Mammary microvascular endothelial cell (primary cell): ENCODE measurements at places on chromosomes 12 and 14. TPM values are rescaled to one million over a fixed set of nuclear protein-coding genes. Genes with fewer than 3 reads are reported as not detected.

RNFT2 gene
- total RNA-seq: 2.3 and 3.7 TPM in 2 replicates

NINJ2 gene
- 0.93 and 5.7 TPM in 2 replicates for total RNA-seq

PLBD1 gene
- total RNA-seq: 0.05 and 0.27 TPM in 2 replicates

AICDA gene
- not detected in 2 replicates for total RNA-seq

GPR84 gene
- total RNA-seq: not detected in 2 replicates

MGP gene
- 29.6 and 38.0 TPM in 2 replicates for total RNA-seq

PTGER2 gene
- not detected in 2 replicates for total RNA-seq

PTPN6 gene
- total RNA-seq: 1.2 and 5.3 TPM in 2 replicates

RTL1 gene
- total RNA-seq: not detected in 2 replicates

MYF5 gene
- not detected in 2 replicates for total RNA-seq

KRT78 gene
- not detected in 2 replicates for total RNA-seq

SLC25A21 gene
- total RNA-seq: under 0.01 and 0.84 TPM in 2 replicates

EXOC5 gene
- total RNA-seq: 57.5 and 59.6 TPM in 2 replicates

SPIC gene
- total RNA-seq: not detected in 2 replicates

IQSEC3 gene
- not detected in 2 replicates for total RNA-seq

KRT76 gene
- not detected in 2 replicates for total RNA-seq

TRHDE gene
- not detected in 2 replicates for total RNA-seq

PIWIL1 gene
- not detected in 2 replicates for total RNA-seq

ZCCHC8 gene
- total RNA-seq: 15.1 and 15.7 TPM in 2 replicates

CLIP1 gene
- total RNA-seq: 45.0 and 45.2 TPM in 2 replicates

CD69 gene
- total RNA-seq: 0.25 and 0.40 TPM in 2 replicates

GCH1 gene
- 12.8 and 13.9 TPM in 2 replicates for total RNA-seq

NTN4 gene
- 228 and 229 TPM in 2 replicates for total RNA-seq

TAS2R13 gene
- 0.07 and 0.10 TPM in 2 replicates for total RNA-seq

BEGAIN gene
- total RNA-seq: 0.20 TPM in 2 replicates

ESR2 gene
- total RNA-seq: 0.27 and 0.69 TPM in 2 replicates

TSPAN19 gene
- not detected in 2 replicates for total RNA-seq

ARMH4 gene
- 0.59 and 1.8 TPM in 2 replicates for total RNA-seq

USP44 gene
- total RNA-seq: 0.44 and 0.60 TPM in 2 replicates

DENND5B gene
- 7.6 and 11.3 TPM in 2 replicates for total RNA-seq

AVPR1A gene
- not detected in 2 replicates for total RNA-seq

KCNC2 gene
- total RNA-seq: not detected in 2 replicates

WBP11 gene
- total RNA-seq: 23.3 and 24.5 TPM in 2 replicates

IFI27L1 gene
- total RNA-seq: 12.1 and 24.4 TPM in 2 replicates
